ENCODE measurements at places on chromosomes 16 and 17.
A peak's percentile ranks its signal among the peaks of the same experiment; 100 is the strongest.

- DNase-seq: peak; percentile 95
Observed at GRCh38 chr16:59060207-59060606, 326.1 kb upstream of the GOT2 start.

DNA sequence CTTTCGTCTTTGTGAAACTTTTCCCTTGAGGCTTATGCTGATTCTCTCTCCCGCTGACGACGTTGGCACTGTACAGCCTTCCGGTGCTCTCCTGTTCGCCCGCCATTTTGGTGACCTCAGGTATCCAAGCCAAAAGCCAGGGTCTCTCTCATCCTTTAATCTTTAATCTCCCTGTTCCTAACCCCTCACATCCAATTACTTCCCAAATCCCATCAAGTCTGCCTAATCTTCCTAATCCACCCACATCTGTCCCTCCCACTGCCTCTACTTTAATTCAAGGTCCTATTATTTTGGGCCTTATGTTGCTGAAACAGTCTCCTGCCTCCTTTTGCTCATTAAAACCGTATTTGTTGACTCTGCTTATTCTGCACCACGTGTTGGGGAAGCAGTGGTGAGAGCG, 7.3 kb downstream of the WRAP53 start:
- DNase-seq: no peak

- no peak for DNase-seq
Observed at GRCh38 chr16:23131436-23131835, 17.8 kb downstream of the USP31 start.

DNA sequence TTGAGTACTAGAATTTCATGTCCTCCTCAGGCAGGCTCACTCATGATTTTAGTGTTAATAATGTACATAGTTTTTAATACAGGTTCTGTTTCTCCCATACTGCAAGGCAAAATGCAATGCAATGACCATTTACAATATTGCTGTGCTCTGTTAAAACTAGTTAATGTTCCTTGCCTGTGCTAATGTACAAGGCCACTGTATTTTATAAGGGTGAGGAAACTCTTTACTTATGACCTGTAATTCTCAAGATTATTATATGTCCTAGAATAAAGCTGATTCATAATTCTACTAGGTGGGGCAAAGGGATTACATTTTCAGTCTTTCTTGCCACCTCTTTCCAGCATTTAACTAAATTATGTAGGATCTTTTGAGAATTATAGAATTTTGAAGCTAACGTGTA, 19.4 kb downstream of the TMIGD1 start:
- DNase-seq: no peak

DNA sequence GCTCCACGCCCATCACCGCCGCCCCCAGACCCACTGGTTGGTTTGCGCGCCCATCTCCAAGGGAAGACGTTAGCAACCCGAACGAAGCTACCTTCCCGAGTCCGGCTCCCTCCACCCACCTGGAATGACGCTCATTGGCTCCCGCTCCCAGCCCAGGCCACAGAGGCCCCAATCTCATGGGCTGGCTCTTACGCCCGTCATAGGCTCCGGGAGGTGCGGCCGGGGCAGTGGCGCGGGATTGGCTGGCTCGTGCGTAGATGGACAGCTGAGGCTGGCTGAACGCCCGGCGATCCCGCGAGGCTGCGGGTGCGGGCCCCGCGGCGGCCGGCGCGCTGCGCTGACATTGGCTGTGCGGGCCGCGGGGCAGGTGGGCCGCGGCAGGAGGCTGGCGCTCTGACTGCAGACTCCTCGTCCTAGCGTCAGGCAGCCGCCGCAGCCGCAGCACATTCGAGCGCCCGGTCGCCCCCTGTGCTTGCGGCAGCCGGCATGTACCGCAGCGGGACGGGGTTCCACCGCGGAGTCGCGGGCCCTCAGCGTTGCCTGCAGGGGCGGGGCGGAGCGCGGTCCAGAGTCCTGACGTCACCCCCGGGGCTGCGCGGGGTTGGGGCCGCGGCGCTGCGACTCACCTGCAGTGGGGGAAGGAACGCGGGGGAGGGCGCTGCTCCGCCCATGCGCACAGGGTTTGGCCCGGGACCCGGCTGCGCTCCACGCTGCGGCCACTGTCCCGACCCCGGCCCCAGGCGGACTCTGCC, 453 bp upstream of the MYH10 start:
- DNase-seq: peak; percentile 94

DNA sequence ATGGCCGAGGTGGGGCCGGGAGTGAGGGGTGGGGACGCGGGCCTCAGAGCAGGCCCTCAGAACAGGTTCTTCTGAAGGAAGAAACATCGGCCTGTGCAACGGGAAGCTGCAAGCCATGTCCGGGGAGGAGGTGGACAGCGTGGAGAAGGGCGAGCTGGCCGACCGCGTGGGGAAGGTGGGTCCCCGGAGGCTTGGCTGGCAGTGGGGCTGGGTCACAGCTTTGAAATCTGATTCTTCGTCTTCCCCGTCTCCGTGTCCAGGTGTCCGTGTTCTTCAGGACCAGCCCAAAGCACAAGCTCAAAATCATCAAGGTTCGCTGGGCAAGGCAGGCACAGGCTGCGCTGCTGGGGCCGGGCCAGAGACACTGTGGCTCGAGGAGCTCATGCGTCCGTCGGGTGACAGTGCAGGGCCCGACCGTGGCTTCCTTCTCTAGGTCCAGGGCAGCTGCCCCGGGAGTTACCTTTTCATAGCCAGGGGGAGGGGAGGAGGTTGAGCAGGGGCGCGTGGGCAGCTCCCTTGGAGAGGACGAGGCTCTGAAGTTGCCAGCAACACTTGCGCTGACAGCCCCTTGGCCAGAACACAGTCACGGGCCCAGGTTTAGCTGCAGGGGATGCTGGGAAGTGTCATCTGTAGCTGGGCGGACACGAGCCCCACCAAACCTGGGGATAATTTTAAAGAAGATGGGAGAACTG, 51.3 kb downstream of the MEAK7 start:
- DNase-seq: no peak

- DNase-seq: no peak
Observed at GRCh38 chr17:65797809-65798208, 236.4 kb upstream of the AXIN2 start.

- no peak for DNase-seq
Observed at GRCh38 chr17:61411261-61412142, 11.9 kb downstream of the TBX2 start.

GRCh38 chr17:15919466-15919865, 25.5 kb upstream of the ADORA2B start:
- DNase-seq: no peak

- DNase-seq: no peak
Observed at GRCh38 chr17:10768750-10769251, 35.1 kb downstream of the TMEM238L start.

DNA sequence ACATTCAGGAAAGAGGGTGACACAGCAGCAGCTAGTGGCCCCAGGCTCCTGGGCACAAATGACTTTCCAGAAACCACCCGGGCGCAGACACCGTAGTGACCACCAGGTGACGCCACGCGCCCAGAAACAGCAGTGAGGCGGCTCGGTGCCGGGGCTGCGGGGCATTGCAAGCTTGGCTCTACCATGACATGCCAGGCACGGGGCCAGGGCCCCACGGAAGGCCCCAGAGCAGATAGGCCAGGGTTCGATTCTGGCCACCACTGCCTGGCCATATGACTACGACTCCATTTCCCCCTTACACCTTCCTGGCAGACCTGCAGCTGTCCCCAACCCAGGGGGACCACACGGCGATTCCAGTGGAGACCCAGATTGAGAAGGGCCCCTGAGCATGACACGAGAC, 6.7 kb downstream of the RHBDF1 start:
- no peak for DNase-seq

GRCh38 chr16:4313563-4314531, 2.0 kb upstream of the GLIS2 start:
- DNase-seq: no peak

DNA sequence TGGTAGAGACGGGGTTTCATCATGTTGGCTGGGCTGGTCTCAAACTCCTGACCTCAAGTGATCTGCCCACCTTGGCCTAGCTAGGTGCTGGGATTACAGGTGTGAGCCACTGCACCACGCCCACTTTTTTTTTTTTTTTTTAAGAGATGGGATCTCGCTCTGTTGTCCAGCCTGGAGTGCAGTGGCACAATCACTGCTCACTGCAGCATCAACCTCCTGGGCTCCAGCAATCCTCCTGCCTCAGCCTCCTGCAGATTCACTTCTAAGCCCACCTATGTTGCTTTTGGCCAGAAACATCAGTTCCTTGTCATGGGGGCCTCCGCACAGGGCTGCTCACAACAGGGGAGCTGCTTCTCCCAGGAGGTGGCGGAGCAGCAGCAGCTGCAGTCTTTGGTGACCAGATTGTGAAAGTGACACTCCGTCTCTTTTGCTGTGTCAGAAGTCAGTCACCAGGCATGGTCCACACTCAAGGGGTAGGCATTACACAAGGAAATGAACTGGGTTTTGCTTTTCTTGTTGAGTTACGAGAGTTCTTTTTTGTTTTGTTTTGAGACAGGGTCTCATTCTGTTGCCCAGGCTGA, 4.5 kb upstream of the NME4 start:
- no peak for DNase-seq

GRCh38 chr17:28963055-28963611, 11.8 kb upstream of the PHF12 start:
- DNase-seq: no peak

DNA sequence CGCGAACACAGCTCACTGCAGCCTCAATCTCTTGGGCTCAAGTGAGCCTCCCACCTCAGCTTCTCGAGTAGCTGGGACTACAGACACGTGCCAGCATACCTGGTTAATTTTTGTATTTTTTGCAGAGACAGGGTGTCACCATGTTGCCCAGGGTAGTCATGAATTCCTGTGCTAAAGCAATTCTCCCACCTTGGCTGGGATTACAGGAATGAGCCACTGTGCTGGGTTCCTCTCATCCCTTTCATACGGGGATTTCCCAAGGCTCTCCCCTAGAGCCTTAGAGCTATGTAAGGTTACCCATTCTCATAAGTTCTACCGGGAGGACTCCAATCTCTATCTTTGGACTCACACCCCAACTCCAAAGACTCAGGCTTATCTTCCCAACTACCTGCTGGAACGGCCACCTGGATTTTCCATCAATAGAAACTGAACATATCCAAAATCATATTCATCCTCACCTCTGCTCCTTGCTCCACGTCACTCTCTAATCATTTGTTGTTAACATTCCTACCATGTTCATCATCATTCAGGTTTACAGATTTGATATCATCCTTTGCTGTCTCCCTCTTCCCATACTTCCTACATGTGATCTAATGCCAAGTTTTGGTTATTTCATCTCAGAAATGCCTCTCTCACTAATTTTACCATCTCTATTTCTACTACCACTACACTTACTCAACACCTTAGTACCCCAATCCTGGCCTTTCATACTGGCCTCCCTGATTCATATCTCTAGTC, 92.5 kb downstream of the NCOR1 start:
- peak; percentile 26 for DNase-seq

DNA sequence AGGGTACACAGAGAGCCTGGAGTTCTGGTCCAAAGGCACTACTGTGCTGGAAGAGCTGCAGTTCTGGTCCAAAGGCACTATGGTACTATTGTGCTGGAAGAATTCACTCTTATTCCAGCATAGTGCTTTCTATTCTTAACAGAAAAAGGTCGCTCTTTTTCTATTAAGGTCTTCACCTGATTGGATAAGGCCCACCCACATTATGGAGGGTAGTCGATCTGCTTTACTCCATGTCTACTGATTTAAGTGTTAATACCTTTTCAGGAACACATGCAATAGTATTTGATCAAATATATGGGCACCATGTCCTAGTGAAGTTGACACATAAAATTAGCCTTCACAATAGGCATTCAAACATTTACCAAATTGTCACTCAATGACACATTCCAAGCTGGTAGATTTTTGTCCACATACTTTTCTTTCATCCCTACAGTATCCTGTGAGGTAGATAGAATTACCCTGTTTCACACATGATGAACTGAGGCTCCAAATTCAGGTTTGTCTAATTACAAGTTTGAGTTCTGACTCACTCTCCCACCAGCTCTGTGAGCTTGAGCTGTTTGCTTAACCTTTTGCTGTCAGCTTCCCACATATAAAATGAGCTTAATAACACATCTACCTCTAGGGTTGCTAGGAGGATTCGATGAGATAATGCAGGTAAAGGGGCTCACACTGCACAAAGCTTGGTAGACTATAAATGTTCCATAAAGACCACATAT, 129.9 kb downstream of the AIPL1 start:
- no peak for DNase-seq

- DNase-seq: no peak
Observed at GRCh38 chr17:9672266-9672665, 26.9 kb downstream of the USP43 start.

DNA sequence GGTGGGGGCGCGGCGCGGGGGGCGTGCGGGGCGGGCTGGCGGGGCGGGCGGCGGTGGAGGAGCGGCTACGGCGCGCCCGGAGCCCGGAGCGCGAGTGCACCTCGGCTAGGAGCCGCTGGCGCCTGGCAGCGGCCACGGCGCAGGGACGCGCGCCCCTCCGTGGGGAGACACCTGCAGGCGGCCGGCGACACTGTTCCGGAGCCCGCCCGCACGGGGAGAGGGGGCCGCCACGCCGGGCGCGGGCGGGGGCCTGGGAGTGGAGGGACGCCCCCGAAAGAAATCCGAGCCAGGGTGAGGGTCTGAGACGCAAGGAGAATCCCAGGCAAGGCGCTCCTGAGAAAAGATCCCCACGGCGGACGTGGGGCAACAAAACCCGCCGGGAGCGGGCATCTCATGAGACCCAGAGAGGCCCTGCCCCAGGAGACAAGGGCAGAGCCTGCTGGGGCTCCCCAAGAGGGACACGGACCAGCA, at the start of gene GSG1L:
Gene GSG1L (minus strand): TSS at position 124 of the 471 bp plus-strand sequence. CDS start 290 bp downstream, outside the sequence.
- DNase-seq: no peak

- DNase-seq: no peak
Observed at GRCh38 chr16:54093281-54093680, 193.3 kb downstream of the IRX3 start.

DNA sequence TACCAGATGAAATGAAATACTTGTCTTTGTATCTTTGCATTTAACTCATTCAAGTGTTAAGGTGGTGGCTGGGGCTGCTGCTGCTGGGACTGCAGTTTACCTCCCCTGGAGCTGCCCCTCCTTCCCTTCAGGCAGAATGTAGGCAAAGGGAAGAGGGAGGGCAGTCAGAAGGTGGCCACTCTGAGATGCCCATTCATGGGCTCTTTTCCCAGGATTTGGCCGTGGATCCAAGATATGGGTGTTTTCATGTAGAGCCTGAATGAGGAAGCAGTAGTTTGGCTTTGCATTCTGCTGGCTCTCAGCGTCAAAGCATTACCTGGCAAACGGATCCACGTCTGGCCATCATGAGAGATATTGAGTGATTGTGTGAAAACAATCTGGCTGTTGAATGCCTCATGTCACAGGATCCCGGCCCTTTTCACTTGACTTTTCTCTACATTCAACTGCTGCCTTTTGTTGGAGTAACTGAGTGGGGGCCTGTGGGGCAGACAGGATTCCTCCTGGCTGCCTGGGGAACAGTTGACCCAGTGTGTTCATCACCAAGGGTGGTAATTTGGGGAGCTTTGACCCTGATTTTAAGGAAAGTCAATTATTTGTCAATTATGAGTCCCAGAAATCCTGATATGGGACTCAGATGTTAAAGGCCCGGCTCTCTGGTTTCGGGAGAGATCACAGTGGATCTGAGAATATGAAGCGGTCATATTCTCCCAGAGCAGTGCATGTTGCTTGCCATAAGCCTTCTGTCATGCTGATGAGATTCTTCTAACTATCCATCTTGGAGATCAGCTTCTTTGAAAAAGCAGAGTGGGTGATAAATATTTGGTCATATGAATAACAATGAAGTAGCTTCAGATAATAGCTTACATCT, 236.8 kb downstream of the IRX3 start:
- DNase-seq: no peak

All from HS-5 (cell line).